ENCODE measurements at places on chromosomes 13 and 19. TPM values are rescaled to one million over a fixed set of nuclear protein-coding genes. Genes with fewer than 3 reads are reported as not detected.

IZUMO1 gene
- 0.21 TPM for total RNA-seq

CLDND2 gene
- not detected for total RNA-seq

TDRD3 gene
- total RNA-seq, result 36.6 TPM

- DNase-seq, result no peak
- H3K4me3 ChIP-seq, result no peak overlapping the region
Measured at GRCh38 chr13:32682740-32683139, 96.5 kb downstream of the PDS5B start.

DNA sequence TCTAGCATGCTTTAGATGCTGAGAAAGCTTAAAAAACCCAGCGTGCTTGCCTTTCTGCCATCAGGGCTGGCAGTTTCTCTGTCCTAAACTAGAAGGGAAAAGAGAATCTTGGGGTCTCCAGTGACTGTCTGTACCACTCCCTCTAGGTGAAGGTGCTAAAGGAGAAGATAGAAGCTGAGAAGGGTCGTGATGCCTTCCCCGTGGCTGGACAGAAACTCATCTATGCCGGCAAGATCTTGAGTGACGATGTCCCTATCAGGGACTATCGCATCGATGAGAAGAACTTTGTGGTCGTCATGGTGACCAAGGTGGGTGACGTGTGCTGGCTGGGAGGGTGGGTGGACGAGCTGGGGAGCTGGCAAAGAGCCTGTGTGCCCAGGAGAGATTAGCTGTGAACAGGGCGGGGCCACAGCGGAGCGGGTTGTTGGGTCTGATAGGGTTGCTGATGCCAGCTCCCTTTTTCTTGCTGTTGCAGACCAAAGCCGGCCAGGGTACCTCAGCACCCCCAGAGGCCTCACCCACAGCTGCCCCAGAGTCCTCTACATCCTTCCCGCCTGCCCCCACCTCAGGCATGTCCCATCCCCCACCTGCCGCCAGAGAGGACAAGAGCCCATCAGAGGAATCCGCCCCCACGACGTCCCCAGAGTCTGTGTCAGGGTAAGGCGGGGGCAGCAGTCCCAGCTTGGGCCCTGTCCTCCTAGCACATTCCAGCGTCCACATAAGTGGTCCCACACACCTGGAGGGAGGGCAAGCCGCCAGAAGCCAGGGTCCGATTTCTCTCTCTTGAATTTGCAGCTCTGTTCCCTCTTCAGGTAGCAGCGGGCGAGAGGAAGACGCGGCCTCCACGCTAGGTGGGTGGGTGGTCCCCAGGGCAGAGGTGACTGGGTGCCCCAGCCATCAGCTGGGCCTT is 2.3 kb downstream of the RAD23A start:
- H3K27ac ChIP-seq, result no peak overlapping the region
- H3K4me3 ChIP-seq, result no peak overlapping the region
- peaks cover 17% of the 10 kb centered on the region for H3K4me1 ChIP-seq
- H3K27me3 ChIP-seq, result no peaks in the 10 kb centered on the region
- peaks cover 76% of the 10 kb centered on the region for H3K36me3 ChIP-seq
- no peak for DNase-seq

DNA sequence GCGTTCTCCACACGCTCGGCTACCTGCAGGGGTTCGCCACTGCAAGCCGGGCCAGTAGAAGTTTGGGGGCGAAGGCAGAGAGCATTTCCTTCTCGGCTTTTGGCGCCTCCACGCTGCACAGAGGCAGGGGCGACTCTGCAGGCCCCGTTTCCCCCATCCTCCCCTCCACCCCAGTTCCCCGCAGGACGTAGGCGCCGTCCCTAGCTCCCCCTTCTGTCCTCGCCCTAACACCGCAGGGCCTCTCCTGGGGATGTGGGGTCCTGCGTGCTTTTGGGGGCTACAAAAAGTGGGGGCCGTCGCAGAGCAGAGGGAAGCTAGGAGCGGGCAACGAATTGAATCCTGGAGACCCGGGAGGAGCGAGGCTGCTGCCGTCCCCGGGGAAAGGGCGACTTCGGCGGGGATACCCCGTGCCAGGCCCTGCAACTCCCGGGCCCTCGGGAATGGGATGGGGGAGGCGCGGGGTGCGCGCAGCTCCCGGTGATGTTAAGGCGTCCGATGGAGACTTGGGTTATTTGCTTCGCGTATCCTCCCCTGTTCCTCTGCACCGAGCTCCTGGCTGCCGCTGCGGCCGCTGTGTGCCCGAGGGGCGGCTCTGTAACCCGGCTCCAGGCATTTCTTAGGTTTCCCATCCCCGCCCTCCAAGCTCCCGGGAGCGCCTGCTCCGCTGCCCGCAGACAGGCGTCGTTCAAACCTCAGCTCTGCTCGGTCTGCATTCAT is 255.9 kb upstream of the SOX21 start:
- H3K27ac ChIP-seq, result no peak overlapping the region
- no peaks in the 10 kb centered on the region for H3K27me3 ChIP-seq
- DNase-seq, result no peak
- H3K4me3 ChIP-seq, result peak overlapping the region; percentile 41
- H3K4me1 ChIP-seq, result peaks cover 21% of the 10 kb centered on the region

DNA sequence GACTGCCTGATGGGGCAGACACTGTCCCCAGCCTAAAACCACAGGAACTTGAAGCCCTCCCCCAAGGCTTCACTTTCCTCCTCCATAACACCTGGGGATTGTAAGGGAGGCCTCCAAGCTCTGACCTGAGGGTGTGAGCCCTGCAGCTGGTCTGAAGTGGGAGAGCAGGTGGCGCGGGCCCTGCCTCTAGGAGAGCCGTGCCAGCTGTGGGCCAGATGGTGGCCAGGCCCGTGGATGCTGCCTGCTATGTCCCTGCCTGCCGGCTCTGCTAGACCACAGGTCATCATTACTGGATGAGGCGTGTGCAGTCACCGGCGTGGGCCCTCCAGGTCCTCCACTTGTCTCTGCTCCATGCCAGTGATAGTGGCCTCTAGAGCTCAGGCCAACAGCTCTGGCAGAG is 3.5 kb upstream of the KLHL26 start:
- H3K4me3 ChIP-seq, result no peak overlapping the region
- DNase-seq, result no peak
- H3K27ac ChIP-seq, result no peak overlapping the region
- H3K27me3 ChIP-seq, result no peaks in the 10 kb centered on the region
- peaks cover 42% of the 10 kb centered on the region for H3K4me1 ChIP-seq

DNA sequence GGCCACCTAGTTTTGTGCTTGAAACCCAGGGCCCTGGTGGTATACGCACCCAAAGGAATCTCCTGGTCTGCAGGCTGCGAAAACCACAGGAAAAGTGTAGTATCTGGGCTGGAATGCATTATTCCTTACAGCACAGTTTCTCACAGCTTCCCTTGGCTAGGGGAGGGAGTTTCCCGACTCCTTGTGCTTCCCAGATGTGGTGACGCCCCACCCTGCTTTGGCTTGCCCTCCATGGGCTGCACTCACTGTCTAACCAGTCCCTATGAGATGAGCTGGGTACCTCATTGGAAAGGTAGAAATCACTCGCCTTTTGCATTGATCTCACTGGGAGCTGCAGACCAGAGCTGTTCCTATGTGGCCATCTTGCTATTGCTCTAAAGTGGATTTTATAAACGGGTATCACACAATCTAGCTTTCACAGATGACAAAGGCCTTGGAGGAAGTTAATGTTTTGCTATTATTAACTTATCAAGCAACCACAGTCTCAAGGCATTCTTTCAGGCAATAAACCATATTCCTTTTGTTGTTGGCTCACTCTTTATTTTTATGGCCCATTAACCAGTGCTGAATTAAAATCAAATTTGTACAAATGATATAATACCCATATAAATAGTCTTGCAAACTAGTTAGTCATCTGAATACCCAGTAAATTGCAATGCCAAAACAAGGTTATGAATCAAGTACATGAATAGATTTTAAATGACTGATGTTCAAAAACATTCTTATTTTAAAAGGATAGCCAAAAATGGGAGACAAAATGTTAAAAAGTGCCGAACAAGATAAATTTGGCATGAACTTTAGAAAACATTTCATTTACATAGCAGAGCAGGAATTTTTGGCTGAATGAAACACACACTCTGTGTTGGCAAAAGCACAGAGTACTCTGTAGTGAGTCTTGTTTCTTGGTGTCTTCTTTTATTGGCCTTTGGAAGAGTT is 475.4 kb upstream of the ARGLU1 start:
- no peaks in the 10 kb centered on the region for H3K27me3 ChIP-seq
- DNase-seq, result no peak
- H3K4me3 ChIP-seq, result no peak overlapping the region

GRCh38 chr19:18795540-18795939 is 4.4 kb upstream of the COMP start:
- DNase-seq, result no peak
- peaks cover 15% of the 10 kb centered on the region for H3K4me1 ChIP-seq
- no peak overlapping the region for H3K4me3 ChIP-seq
- no peaks in the 10 kb centered on the region for H3K27me3 ChIP-seq

- H3K27me3 ChIP-seq, result no peaks in the 10 kb centered on the region
- H3K4me3 ChIP-seq, result no peak overlapping the region
- DNase-seq, result peak; percentile 30
- no peaks in the 10 kb centered on the region for H3K36me3 ChIP-seq
- no peaks in the 10 kb centered on the region for H3K4me1 ChIP-seq
Measured at GRCh38 chr19:46529622-46530451, 34.2 kb upstream of the PNMA8B start.

GRCh38 chr19:40581531-40581930 is 4.9 kb downstream of the SHKBP1 start:
- H3K36me3 ChIP-seq, result peaks cover 57% of the 10 kb centered on the region
- H3K27me3 ChIP-seq, result no peaks in the 10 kb centered on the region
- H3K27ac ChIP-seq, result no peak overlapping the region
- no peak overlapping the region for H3K4me3 ChIP-seq
- H3K4me1 ChIP-seq, result peaks cover 6% of the 10 kb centered on the region
